GM12891 (cell line): ENCODE measurements at places on chromosomes 12 and 14.

- DNase-seq, result no peak
Measured at GRCh38 chr14:102417001-102417431, 54.3 kb downstream of the TECPR2 start.

DNA sequence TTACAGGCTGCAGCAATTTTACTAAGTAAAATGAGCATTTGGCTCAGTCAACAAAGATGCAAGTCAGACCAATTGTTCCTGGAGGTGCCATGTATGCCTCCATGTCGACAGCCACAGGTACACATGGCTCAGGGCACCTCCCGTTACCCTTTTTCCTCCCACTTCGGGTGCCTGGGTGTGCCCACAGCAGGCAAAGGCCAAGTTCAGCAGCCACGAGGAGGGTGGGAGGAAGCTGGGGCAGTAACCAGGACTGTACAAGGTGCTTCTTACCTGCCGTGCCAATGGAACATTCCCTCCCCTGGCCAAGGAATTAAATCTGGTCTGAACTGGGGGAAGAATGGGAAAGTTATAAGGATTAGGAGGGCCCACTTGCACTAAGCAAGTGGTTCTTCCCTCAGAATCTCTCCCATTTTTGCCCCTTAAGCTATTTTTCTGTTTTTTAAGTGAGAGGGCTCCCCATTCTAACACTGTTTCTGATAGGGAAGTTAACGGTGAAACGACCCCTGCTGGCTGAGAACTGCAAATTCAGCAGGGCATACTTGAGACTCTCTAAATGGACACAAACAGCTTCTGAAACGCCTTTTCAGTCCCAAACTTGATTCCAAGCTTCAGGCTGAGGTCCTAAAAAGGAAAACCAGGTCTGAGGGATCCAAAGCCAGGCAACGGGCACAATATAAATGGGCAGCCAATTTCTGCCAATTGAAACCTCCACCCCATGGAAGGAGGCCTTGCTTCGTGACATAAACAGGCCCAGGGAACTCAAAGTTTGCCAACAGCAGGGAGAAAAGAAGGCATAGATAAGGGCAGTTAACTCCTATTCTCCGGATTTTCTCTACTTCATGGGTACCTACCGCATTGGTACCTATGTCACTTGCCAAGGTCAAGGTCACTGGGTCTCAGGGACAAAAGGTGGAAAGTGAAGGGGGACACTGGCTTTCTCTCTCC, 24.8 kb downstream of the CLECL1 start:
- DNase-seq, result no peak

GRCh38 chr14:32468955-32469354, 139.9 kb downstream of the AKAP6 start:
- DNase-seq, result no peak

- no peak for DNase-seq
Measured at GRCh38 chr14:104567957-104568225, 11.7 kb upstream of the C14orf180 start.

DNA sequence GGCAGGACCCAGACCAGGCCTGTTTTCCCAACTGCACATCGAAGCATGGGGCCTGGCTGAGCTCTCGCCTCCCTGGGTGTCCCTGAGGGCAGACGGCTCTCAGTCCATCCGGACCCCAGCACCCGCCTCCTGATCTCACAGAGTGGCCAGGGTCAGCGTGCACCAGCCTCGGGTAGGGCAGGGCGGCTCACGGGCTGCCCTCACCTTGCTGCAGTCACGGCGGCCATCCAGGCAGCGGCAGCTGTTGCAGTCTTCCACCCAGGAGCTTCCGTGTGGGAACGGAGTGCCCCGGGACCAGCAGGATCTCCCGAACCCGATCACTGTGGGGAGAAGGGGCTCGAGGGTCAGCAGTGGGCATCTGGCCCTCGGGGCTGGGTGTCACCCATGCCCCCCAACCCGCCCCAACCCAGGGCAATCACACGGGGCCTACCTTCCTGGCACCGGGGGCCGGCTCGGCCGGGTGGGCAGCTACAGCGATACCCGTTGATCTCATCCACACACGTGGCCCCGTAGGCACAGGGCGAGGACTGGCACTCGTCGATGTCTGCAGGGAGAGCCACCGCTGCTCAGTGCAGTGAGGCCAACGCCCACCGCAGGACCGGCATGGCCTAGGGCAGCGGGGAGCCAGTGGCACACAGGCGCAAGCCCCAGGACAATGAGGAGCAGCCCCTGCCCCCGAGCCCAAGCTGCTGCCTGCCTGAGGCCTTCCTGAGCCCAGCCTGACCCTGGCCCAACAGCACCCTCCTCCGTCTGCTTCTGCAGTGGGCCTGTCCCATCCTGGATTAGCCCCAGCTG, 22.2 kb downstream of the JAG2 start:
- DNase-seq, result no peak

DNA sequence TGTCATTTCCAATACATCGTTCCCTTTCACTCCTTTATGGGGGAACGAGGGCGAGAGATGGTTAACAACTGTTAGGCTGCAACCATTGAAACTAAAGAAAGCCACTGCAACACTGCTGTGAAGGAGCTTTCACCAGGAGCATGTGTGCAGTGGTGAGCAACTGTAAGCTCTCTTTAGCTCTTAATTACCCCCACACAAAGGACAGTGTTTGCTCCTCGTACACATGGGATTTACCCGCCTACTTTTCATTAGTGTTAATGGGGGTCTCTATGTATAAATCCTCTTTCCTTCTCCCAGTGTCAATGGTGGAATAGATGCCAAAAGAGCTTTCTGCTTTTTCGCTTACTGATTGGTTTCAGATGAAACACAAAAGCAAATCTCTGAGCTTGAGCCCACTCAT, 343.1 kb downstream of the FLRT2 start:
- DNase-seq, result no peak
